GM06990 (cell line): ENCODE measurements at places on chromosomes 11 and 22.
A peak's percentile ranks its signal among the peaks of the same experiment; 100 is the strongest.

DNA sequence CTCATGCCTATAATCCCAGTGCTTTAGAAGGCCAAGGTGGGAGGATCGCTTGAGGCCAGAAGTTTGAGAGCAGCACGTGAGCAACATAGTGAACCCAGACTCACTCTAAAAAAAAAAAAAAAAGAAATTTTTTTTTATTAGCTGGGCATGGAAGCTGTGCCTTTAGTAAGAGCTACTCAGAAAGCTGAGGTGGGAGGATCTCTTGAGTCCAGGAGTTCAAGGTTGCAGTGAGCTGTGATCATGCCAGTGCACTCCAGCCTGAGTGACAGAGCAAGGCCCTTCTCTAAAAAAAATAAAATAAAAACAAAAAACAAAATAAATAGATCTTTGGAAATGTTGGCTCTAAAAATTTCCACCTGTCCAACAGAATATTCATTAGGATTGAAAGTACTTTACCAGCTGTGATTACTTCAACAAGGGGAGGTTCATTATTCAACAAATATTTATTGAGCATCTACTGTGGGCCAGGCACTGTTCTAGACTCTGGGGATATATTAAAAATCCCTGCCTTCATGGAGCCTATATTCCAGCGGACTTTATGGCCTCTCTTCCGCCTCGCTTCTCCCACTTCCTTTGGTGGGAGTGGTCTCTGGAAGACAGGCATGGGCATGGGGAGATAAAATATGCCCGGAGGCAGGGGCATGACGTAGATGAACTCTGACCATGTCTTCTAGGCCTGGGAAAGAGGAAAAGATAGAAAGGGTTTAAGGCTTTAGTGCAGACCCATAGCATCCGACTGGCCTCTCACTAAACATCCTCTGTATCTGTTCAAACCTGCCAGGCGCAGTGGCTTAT is 47.9 kb downstream of the AHNAK start:
- no peak for DNase-seq

GRCh38 chr11:37371346-37371970 is 773.4 kb upstream of the RAG2 start:
- no peak for DNase-seq

DNA sequence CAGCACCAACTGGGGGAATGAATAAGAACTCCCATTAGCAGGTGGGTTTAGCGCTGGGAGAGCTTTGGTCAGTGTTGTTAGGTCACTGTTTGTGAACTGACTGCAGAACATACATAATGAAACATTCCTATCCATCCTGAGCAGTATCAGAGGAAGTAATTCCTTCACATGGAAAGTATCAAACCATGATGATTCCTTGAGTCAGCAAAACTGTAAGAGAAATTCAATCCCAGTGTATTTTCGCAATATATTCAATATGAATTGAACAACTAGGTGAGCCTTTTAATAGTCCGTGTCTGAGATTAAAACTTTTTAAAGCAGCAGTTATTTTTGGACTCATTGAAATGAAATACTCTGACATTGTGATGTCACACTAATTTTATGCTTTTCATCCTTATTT is 42.9 kb upstream of the TTC36 start:
- DNase-seq = no peak

- no peak for DNase-seq
These were observed 25.5 kb downstream of the FAM118A start for GRCh38 chr22:45335021-45335818.

DNA sequence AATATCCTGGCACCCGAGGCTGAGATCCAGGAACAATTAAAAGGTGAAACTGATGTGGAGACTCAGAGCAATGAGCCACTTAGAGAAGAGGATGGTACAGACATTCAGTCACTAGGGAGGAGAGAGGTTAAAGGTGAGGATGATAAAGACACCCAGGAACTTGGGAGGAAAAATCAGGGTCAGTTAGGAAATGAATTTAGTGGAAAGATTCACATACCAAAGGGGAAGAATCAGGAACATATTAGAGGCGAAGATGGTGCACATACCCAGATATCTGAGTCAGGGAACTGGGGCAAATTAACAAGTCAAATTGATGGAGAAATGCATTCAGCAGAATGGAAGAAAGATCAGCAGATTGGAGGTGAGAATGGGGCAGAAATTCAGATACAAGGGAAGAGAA is 4.1 kb upstream of the MEI1 start:
- no peak for DNase-seq

DNA sequence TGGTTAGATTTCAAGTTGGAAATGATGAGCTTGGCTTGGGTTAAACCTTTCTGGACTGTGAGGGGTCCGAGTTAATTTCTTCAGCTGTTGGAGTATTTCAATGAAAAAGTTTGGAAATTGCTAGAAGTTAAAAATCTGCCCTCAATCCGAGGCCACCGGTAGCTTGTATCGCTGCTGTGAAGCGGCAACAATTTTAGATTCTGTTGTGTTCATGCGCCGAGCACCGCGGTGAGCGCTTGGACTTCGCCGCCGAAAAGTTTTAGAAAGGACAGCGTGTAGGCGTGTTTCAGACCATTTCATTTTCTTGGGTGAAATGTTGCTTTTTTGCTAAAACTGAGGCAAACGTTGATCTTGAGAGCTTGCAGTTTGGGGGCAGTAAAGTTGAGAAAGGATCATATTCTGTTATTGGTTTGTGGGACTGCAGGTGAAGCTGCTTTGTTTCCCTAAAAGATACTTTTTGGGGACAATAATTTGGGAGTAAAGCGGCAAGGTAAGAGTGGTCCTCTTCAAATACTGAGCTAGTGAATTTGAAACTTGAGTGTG is 928 bp downstream of the FBXO7 start:
- peak; percentile 28 for DNase-seq

DNA sequence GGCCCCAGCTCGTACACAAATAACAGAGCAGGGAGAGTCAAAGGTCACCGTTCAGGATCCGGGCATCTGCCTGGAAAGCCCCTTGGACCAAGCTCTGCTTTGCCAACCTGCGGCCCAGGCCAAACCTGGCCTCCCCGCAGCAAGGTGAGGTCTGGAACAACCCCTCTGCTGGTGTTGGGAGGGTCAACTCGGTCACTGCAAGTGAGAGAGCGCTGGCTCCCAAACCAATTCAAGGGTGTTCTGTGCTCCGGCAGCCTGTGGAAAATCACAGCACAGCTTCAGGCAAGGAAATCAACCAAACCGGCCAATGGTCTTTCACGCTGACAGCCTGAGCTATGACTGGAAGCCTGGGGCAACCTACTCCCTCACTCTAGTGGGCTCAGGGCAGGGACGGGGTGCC is 63.4 kb downstream of the MYH9 start:
- no peak for DNase-seq

DNA sequence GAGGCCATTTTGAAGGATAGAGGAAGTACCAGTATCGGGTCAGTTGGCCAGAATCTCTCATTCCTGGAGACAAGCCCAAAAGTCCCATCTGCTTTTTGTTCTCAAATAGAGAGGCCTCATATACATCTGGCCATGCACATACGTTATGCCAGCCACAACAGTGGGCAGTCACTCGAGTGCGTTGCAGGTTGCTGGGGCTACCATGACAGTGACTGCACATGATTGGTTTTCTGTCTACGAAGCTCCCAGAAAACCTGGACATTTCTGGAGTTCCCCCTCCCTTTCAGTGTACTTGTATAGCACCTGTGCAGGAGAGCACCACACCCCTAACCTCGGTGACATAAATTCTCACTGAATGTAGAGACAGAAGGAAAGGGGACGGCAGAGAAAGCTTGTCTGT is 62.1 kb downstream of the C22orf31 start:
- no peak for DNase-seq

DNA sequence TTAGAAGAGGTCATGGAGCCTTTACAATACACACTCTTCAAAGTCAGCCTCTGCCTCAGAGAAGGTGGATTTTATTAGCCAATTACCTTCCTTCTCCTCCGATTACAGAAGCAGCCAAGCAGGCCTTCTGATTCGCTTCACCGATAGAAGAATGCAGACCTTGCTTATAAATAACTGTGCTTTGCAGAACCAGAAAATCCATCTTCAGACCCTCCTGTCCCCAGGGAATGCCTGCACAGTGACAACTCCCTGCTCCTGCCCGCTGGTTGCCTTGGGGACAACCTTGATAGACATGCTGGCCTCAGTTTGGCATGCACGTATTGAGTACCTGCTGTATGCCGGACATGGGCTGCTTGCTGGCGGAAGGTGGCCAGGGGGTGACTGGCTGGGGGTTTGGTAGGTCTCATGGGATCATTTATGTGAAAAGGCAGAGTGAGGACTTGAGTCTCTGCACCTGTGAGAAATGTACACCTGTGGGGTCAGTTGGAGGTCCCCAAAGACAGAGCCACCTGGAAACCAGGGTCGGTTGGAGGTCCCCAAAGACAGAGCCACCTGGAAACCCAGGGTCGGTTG is 1238.7 kb downstream of the BRD1 start:
- no peak for DNase-seq

DNA sequence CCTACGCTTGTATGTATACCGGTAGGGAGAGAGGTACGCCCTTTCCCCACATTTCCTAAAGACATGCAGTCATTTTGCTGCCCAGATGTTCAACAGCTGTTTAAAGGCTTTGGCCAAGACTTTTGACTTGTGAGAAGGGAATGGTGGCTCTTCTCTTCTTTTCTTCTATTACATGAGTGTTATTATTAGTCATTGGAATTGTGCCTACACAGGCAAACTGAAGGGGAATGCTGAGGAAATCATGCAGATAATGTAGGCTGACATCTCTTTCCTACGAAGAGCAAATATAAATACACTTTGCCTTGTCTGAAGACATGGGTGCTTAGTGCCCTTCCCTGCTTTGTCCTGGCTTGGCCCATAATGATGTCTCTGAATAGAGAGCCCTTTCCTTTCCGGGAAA is 194.3 kb upstream of the NARS2 start:
- no peak for DNase-seq

DNA sequence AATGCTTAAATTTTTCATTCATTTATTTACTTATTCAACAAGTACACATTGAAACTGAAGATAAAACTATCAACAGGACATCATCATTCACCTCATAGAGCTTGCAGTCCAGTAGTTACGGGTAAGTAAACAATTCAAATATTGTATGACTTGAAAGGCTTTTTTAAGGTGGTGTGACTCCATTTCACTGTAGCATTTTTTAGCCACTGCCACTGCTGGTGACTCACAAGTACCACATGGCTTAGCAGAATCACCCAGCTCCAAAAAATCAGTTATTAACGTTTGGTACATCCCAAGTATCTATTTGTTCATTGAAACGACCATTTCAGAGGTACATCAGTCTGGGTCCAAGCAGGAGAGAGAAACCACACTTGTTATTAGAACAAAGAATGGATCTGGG is 427.9 kb upstream of the DDI1 start:
- no peak for DNase-seq

GRCh38 chr11:66328031-66328301 is 8.3 kb downstream of the RIN1 start:
- DNase-seq = no peak

DNA sequence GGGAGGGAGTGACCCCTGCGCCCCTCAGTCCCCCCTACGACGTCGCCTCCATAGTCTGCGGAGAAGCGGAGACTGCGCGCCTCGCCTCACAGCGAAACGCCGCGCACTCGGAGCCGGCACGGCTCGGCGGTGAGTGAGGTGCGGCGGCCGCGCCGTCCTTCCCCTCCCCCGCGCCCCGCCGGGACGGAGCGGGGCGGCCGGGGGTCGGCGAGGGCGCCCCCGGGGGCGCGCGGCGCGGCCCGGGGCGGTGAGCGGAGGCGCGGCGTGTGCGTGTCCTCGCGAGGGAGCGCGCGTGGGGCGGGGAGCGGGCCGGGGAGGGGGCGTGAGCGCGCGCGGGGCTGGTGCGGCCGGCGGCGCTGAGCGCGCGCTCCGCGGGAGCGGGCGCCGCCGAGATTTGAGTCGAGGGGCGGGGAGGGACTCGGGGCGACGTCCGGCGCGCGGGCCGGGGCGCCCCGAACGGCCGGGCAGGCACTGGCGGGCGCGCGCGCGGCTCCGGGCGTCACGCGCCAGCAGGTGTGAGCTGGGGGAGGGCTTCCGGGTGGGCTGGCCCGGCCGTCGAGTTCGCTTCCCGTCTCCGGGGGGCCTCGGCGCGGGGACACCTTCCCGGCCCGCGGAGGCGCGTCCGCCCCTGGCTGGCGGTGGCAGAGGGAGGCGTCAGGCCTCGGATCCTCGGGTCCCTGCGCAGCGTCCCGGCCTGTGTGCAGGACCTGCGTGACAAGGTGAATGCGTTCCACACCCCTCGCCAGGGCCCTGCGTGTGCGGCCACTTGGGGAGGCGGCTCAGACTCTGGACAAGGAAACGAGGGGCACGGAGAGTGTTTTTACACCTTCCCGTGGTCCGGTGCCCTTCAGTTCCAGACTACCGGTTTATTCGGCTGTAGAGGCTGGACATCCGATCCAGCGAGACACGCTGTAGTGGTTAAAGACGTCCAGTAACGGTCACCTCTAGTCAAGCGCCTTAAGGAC is 50.4 kb downstream of the FAM83F start:
- DNase-seq = peak; percentile 84

- peak; percentile 37 for DNase-seq
These were observed 31.0 kb downstream of the MCM5 start for GRCh38 chr22:35430897-35431322.

- no peak for DNase-seq
These were observed 403.5 kb upstream of the LUZP2 start for GRCh38 chr11:24093375-24093774.

DNA sequence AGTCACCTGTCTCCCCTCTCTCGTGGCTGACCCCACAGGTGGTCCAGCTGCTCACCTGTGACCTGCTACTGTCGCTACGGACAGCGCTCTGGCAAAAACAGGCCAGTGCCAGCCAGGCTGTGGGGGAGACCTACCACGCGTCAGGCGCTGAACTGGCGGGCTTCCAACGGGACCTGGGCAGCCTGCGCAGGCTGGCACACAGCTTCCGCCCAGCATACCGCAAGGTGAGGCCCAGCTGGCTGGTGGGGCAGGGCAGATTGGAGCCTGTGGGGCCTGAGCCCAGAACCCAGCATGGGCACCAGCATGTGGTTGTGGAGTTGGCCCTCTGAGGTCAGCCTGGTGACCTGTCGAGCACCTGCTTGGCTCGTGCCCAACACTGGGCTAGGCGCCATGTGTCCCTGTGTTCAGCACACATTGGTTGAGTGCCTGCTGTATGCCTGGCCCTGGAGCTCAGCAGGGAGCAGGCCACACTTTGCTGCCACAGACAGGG is 11.9 kb downstream of the SHISA8 start:
- peak; percentile 18 for DNase-seq

- no peak for DNase-seq
These were observed 311.3 kb downstream of the C11orf87 start for GRCh38 chr11:109733245-109733644.

DNA sequence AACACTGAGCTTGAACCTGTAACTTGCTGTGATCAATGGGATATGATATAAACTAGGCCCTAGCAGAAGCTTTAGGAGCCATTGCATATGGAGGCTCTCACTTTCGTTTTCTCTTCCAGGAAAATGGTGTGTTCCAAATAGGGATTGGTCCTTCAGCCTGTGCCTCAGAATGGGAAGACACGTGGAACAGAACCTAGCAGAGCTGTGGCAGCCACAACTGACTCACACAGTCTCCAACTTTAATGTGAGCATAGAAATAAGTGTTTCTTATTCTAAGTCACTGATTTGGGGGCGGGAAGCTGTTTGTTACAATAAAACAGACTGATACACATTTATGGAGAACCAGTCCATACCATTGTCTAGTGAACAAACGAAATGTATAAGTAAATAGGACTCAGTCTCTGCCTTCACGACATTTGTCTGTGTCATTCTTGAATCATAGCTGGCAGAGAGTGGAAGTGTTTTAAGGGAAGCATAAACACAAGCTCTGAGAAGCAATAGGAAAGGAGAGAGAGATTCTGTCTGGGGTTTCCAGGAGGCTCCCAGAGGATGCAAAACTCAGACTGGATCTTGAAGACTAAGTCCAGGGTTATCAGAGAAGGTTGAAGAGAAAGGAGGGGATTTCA is 97.3 kb downstream of the GALNT18 start:
- no peak for DNase-seq
